ENCODE measurements at places on chromosomes 6 and 20. TPM values are rescaled to one million over a fixed set of nuclear protein-coding genes. Genes with fewer than 3 reads are reported as not detected.

GRCh38 chr20:19620446-19620845, 137.6 kb upstream of the RIN2 start:
- H3K4me3 ChIP-seq: no peak overlapping the region
- H3K4me1 ChIP-seq: peaks cover 3% of the 10 kb centered on the region
- H3K36me3 ChIP-seq: peaks cover 4% of the 10 kb centered on the region
- H3K27ac ChIP-seq: no peak overlapping the region

DNA sequence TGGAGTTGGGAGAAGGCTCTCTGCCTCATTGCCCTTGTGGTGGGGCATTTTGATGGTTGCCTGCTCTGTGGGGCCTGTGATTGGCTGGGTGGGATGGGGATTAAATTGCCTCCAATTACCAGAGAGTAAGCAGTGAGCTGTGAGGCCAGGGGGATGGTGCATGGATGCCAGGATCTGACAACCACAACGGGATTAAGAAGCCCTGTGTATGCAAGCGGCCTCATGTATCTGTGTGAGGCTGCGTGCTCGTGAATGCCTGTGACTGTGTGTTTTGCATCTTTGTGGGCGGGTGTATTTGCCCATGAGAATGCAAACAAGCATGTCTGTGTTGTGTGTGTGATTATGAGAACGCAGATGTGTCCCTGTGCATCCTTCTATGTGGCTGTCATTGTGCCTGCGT, 46.1 kb downstream of the CD40 start:
- H3K27me3 ChIP-seq: peaks cover 29% of the 10 kb centered on the region
- H3K36me3 ChIP-seq: no peaks in the 10 kb centered on the region
- DNase-seq: peak; percentile 31

DNA sequence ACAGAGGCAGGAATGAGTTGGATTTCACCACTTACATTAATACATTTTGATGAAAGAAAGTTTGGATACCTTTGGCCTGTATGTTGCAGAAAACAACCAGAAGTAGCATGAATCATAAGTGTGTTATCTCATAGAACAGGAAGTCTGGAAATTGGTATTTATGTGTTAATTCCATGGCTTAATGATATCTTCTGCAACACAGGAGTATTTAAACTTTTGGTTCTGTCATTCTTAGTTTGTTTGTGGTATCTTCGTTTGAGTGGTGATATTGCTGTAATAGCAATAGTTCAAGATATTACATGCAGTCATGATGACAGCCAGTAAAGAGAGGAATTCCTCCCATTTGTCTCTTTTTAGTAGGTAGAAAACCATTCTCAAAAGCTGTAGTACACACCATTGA, 177.3 kb downstream of the CDKAL1 start:
- H3K4me1 ChIP-seq: peaks cover 29% of the 10 kb centered on the region
- no peaks in the 10 kb centered on the region for H3K36me3 ChIP-seq
- no peak overlapping the region for H3K27ac ChIP-seq
- H3K27me3 ChIP-seq: no peaks in the 10 kb centered on the region
- no peak overlapping the region for H3K4me3 ChIP-seq
- DNase-seq: no peak

GRCh38 chr20:39713076-39713840, 751.1 kb downstream of the DHX35 start:
- H3K36me3 ChIP-seq: no peaks in the 10 kb centered on the region
- H3K27me3 ChIP-seq: no peaks in the 10 kb centered on the region
- H3K4me3 ChIP-seq: no peak overlapping the region

DNA sequence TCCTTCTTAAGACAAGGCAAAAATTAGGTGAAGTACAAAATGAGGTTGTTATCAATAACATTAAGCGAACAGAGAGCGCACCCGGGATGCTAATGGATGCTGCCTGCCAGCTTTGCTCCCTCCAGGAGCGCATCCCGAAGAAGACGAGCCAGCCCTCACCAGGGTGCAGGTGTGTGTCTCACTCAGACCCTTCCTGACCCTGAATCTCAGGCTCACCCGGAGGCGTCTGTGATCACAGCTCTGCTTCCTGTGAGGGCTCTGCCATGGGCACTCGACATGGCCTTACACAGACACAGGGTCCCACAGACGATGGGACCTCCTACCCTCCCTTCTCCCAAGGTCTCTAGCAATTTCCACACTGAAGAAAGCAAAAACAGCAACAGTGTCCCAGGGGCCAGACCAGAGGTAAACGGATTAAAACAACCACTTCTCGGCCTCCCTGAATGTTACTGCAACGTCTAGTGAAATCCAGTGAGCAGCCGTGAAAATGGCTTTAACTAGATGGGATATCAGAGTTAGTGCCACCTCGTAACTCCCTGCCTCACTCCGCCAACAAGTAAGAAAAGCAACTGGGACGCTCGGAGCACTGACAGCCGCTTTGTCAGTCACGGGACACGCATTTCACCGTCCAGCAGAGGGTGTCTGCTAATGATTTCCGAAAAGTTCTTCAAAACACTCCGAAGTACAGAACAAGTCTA, 11.7 kb downstream of the ZBTB46 start:
- no peak overlapping the region for H3K4me3 ChIP-seq
- no peaks in the 10 kb centered on the region for H3K36me3 ChIP-seq
- DNase-seq: no peak

DNA sequence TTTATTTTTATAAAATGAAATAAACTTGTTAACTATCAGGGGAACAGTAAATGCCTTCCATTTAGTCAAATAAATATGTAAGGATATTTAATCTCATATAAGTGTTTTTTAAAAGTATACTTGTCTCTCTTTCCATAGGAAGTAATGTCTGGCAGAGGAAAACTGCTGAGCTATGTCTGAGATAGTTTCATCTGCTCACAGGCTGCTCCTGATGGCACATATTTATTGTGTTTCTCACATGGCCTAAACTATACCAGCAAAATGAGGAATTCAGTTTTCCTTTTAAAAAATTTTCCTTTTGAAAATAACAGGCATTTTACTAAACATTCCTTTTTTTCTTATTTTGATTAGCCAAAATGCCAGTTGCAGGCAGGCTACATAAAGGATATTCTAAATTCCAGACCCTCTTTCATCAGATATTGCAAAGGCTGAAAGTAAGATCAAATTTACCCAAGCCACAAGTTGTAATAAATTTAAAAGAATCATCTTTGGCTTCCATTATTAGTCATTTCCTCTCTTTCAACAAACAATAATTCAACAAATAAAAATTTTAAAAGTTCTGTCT, 60.1 kb upstream of the RNF146 start:
- no peaks in the 10 kb centered on the region for H3K4me1 ChIP-seq
- H3K27me3 ChIP-seq: peaks cover 39% of the 10 kb centered on the region
- DNase-seq: no peak
- H3K4me3 ChIP-seq: no peak overlapping the region
- no peak overlapping the region for H3K27ac ChIP-seq
- H3K36me3 ChIP-seq: no peaks in the 10 kb centered on the region

GRCh38 chr20:59628171-59628570, 23.8 kb downstream of the PHACTR3 start:
- no peaks in the 10 kb centered on the region for H3K36me3 ChIP-seq
- no peak overlapping the region for H3K27ac ChIP-seq
- H3K4me3 ChIP-seq: no peak overlapping the region
- no peak for DNase-seq

GRCh38 chr6:82144007-82144851, 103.3 kb downstream of the IBTK start:
- H3K27me3 ChIP-seq: peaks cover 5% of the 10 kb centered on the region
- H3K4me3 ChIP-seq: no peak overlapping the region
- H3K4me1 ChIP-seq: no peaks in the 10 kb centered on the region
- DNase-seq: no peak
- no peak overlapping the region for H3K27ac ChIP-seq
- H3K36me3 ChIP-seq: no peaks in the 10 kb centered on the region

DNA sequence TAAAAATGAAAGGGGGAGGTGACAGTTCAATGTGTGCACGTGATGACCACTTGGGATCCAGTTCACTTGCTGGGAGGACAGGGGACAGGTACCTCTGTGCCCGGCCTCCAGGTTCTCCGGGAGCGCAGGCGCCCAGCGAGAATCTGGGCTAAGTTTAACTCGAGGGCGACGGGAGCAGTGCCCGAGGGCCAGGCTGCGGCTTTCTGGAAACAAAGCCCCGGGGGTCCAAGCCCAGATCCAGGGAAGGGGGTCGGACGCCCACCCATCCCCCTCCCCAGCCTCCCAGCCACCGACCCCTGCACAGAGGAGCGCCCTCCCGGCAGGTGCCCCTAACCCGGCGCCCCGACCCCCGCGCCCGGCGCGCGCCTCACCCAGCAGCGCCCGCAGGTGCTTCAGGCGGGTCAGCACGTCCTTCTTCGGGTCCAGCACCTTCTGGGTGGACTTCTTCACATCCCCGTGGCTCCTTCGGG, 405 bp downstream of the RALGAPA2 start:
- H3K27ac ChIP-seq: peak overlapping the region; percentile 97
- peaks cover 39% of the 10 kb centered on the region for H3K4me1 ChIP-seq
- H3K27me3 ChIP-seq: no peaks in the 10 kb centered on the region
- no peaks in the 10 kb centered on the region for H3K36me3 ChIP-seq
- H3K4me3 ChIP-seq: peak overlapping the region; percentile 94

GRCh38 chr20:50344232-50345071, 153.8 kb downstream of the CEBPB start:
- no peak for DNase-seq
- peaks cover 11% of the 10 kb centered on the region for H3K4me1 ChIP-seq
- H3K27me3 ChIP-seq: peaks cover 4% of the 10 kb centered on the region

GRCh38 chr20:1706079-1706478, 48.5 kb upstream of the SIRPG start:
- no peak for DNase-seq
- H3K36me3 ChIP-seq: no peaks in the 10 kb centered on the region
- no peak overlapping the region for H3K27ac ChIP-seq

- peaks cover 6% of the 10 kb centered on the region for H3K27me3 ChIP-seq
- no peaks in the 10 kb centered on the region for H3K4me1 ChIP-seq
- no peaks in the 10 kb centered on the region for H3K36me3 ChIP-seq
- no peak overlapping the region for H3K27ac ChIP-seq
- no peak overlapping the region for H3K4me3 ChIP-seq
Measured at GRCh38 chr20:9261781-9262180, 192.9 kb downstream of the PLCB4 start.

DNA sequence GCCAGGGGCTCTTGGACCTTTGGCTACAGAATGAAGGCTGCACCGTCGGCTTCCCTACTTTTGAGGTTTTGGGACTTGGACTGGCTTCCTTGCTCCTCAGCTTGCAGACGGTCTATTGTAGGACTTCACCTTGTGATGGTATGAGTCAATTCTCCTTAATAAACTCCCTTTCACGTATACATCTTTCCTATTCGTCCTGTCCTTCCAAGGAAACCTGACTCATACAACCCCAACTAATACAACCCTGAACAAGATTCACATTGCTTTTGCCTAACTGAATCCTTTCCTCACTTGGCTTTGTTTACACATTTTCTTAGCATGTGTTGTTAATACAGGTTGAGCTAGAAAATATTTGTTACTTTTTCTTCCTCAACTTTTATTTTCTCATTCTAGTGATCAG, 21.9 kb downstream of the TBXT start:
- peaks cover 8% of the 10 kb centered on the region for H3K36me3 ChIP-seq
- no peaks in the 10 kb centered on the region for H3K4me1 ChIP-seq
- no peak overlapping the region for H3K27ac ChIP-seq
- H3K4me3 ChIP-seq: no peak overlapping the region
- peaks cover 13% of the 10 kb centered on the region for H3K27me3 ChIP-seq
- no peak for DNase-seq

GRCh38 chr6:149320796-149321195, 3.3 kb downstream of the TAB2 start:
- no peaks in the 10 kb centered on the region for H3K36me3 ChIP-seq
- H3K4me3 ChIP-seq: peak overlapping the region; percentile 10
- H3K27ac ChIP-seq: peak overlapping the region; percentile 23
- no peaks in the 10 kb centered on the region for H3K27me3 ChIP-seq

DNA sequence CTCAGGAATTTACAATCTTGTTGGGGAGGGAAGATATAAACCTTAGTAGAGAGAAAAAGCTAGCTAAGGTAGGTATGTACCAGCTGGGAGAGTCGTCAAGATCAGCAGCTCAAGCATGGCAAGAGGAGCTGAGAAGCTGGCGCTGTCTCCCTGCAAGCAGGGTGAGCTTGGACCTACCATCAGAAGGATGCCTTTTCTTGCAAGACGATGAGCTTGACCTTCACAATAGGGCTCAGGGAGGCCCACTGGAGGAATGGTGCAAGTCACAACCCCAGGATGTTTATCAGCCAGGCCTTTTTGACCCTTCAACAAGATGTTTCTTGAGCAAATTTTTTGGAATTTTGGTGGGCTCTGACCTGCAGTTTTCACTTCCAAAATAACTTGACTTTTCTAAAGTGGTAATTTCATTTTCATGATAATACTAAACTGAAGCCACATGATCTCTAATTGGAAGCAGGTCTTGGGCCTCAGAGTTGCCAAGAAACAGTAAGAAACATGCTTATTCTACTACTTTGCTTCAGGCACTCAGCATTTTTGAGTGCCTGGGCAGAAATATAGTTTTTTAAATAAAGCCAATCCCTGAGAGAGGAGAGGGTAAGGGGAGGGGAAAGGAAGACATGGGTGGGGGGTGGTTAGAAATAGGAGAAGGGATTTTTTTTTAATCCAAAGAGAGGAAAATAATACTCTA, 258.1 kb downstream of the CLIC5 start:
- H3K27ac ChIP-seq: no peak overlapping the region
- no peak for DNase-seq
- no peak overlapping the region for H3K4me3 ChIP-seq
- no peaks in the 10 kb centered on the region for H3K4me1 ChIP-seq

GRCh38 chr6:139376604-139377218, 2.3 kb upstream of the CITED2 start:
- no peaks in the 10 kb centered on the region for H3K27me3 ChIP-seq
- peak overlapping the region; percentile 100 for H3K4me3 ChIP-seq
- H3K4me1 ChIP-seq: peaks cover 18% of the 10 kb centered on the region
- peak overlapping the region; percentile 93 for H3K27ac ChIP-seq
- no peak for DNase-seq

- no peaks in the 10 kb centered on the region for H3K27me3 ChIP-seq
- peaks cover 5% of the 10 kb centered on the region for H3K36me3 ChIP-seq
- H3K27ac ChIP-seq: no peak overlapping the region
- H3K4me1 ChIP-seq: no peaks in the 10 kb centered on the region
- H3K4me3 ChIP-seq: no peak overlapping the region
Measured at GRCh38 chr20:16263582-16263981, 309.7 kb downstream of the KIF16B start.

- no peak overlapping the region for H3K27ac ChIP-seq
- DNase-seq: no peak
- H3K4me3 ChIP-seq: no peak overlapping the region
- H3K4me1 ChIP-seq: no peaks in the 10 kb centered on the region
- H3K36me3 ChIP-seq: no peaks in the 10 kb centered on the region
Measured at GRCh38 chr6:65642776-65643175, 64.2 kb downstream of the EYS start.

DNA sequence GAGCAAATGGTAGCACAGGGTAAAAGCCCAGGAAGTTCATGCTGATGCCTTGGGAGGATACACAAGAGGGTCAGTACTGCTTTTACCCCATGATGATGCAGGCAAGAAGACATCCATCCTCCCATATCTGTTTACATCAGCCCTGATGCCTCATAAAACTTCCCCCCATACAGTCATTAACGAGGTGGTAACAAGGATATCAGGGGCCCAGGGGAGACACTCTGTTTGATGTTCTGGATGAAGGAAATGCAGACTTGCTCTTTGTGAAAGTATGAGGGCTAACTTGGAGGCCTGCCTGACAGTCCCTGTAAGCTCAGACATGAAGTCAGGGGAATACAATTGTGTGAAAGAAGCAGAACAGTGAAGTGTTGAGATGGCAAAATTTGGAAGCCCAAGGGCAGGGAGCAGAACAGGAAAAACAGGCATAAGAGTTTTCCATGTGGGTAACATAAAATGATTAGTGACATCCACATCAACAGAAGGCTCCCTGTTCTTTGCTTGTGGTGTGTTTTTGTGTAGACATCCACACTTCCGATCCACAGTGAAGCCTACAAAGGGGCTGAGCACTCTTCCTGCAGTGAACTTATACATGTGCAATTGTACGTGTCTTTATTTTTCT, 813.4 kb downstream of the MAFB start:
- H3K36me3 ChIP-seq: no peaks in the 10 kb centered on the region
- peaks cover 1% of the 10 kb centered on the region for H3K27me3 ChIP-seq
- H3K4me3 ChIP-seq: no peak overlapping the region

Gene LIN28B
- total RNA-seq: not detected

Gene TSPYL4
- total RNA-seq: 24.7 TPM

Gene PI16
- total RNA-seq: 0.65 TPM

Gene TPMT
- 8.6 TPM for total RNA-seq

Measured in naive thymus-derived CD8-positive, alpha-beta T cell (primary cell).